ENCODE measurements at places on chromosomes 6 and 20.

GRCh38 chr6:35547676-35548075, 35.0 kb upstream of the TULP1 start:
- no peak for DNase-seq

GRCh38 chr6:40556881-40557280, 30.3 kb downstream of the LRFN2 start:
- no peak for DNase-seq

DNA sequence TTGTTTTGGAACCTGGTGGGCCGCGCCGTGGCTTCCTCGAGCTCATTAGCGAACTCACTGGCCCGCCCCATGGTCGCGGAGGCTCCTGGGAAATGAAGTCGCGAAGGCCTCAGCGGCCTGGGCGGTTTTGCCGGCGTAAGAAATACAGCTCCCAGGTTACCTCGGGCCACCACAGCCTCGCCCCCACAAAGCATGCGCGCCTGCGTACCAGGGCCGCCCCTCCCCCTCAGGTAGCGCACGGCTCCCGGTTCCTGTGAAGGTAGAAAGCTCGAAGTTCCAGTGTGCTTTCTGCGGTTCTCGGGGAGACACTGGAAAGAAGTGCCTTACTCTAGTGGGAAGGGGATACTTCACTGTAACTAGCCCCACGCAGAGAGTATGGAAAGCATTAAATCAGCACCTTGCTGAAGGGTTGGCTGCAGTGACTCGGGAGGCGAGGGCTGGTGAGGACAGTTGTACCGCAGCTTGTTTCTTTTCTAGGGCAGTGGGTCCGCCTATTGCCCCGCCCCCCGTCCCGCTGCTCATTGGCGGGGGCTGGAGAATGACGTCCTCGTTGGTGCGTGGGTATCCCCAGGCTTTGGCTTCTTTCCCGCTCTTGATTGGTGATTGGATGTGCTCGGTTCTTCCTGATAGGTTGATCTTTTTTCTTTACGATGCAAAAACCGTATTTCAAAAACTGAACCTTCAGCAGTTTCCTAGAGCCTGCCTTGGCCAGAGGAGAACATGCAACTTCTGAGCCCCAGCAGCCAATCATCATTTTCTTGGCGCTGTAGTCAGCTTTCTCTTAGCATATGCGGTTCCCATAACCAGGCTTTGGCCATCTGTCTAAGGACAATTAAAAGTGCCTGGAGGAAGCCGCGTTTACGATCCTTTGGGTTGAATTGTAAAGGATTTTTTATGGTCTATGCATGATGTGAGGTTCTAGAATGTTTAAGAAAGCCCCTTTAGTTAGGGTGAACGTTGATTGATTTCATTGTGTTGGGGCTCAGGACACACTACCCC, at the start of gene CDK19:
TSS of gene CDK19 (minus strand) at position 59 of the 999 bp plus-strand sequence. CDS start 333 bp downstream, outside the sequence.
- peak; percentile 98 for DNase-seq

- DNase-seq, result peak; percentile 9
These were observed 253.3 kb downstream of the ERMARD start for GRCh38 chr6:170004585-170005210.

GRCh38 chr6:13282393-13283069, 45.8 kb downstream of the TBC1D7 start:
- no peak for DNase-seq

DNA sequence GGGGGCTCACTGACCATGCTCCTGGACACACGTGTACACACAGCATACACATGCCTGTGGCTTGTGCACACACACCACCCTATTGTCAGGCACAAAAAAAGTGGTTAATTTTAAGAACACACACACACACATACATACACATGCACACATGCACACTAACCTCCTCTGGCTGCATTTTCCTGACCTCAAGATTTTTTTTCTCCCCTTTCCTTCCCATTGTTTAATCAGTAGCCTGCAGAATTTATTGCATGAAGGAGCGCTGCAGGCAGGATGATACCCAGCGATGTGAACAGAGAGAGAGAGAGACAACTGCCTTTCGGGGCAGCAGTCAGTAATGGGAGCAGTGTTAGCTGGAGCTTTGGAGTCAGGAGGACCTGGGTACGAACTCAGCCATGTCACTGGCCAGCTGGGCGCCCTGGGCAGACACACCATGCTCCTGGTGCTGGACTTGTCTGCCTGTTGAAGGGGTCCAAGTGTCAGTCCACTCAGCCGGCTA, 990 bp upstream of the TRAF3IP2 start:
- no peak for DNase-seq

DNA sequence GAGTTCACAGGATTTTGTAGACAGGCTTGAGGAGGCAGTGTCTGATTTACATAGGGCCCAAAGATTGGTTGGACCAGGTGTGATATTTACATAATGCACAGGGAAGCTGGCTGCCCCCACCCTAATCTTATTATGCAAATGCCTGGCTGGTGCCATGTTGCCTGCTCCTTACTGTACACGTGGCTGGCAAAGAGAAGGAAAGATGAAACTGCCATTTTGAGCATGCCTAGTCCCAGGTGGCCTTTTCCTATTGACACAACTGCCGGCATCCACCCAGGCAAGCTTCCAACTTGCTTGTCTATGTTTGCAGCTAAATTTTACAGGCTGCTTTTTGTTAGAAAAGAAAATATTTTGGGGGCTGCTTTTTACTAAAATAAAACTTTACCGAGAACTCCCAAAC, 174.6 kb downstream of the LMBRD1 start:
- DNase-seq, result no peak

DNA sequence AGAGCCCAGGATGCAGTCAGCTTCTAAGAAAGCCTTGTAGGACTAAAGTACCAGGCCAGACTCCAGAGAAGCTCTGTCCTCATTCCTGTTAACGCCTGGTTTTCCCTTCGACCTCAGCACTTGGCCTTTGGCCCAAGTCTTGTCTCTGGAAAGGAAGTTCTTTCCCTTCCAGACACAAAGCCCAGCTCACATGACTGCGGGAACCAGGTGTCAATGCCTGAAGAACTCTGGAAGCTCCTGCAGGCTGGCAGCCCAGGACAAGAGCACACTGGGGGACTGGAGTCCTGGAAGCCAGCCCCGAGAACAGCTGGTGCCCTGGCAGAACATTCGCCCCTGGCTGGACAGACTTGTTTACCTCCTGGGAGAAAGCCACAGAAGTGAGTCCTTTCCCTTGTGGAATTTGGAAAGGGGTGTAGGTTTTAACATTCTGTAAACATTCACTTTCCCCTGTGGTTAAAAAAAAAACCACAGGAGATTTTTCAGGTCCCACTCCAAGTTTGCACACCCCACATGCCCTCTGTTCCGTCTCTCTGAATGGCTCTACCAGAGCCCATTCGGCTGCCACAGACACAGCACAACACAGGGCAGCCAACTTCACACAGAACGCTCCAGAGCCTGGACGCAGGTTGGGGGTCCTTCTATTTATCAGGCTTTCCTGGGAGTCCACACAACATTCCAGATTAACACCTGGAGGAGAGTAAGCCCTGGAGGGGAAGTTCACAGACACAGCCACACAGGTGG, 18.1 kb downstream of the ACSS1 start:
- DNase-seq, result no peak

All from Caco-2 (cell line).